CD4-positive, alpha-beta T cell treated with Interleukin-21 for 1 hour (primary cell): ENCODE measurements at places on chromosomes 2 and 18.

DNA sequence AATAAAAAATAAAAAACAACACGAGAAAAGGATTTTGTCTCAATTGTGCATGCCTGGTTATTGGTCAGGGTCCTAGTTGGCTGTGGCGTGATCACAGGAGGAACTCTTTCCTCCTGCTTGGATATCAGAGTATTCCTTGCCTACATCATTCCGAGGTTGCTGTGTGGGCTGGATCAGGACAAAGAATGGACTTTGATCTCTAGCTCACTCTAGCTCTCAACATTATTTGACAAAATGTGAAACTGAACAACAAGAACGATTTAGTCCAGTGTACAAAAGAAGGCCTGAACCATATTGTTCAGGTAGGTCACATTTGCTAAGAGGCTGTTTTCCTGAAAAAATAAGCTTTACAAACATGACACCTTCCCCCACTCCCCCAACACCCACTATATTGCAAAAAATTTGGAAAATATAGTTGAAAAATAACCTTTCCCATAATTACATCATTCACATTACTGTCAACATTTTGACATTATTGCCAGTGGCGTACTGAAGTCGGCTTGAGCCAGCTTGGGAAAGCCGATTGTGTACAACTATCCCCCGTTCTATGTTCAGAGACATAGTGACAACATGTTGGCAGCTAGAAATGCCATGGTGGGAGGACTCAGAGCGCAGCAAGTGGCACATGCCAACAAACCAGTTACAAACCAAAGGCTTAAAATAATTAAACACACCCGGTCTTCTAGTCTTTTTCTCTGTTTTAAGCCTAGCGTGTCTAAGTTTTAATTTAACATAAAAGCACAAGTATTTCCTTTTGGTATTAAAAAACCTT, 179.0 kb downstream of the LPIN1 start:
- DNase-seq = no peak

- no peak for DNase-seq
Observed at GRCh38 chr2:235511187-235511661, 17.4 kb downstream of the AGAP1 start.

DNA sequence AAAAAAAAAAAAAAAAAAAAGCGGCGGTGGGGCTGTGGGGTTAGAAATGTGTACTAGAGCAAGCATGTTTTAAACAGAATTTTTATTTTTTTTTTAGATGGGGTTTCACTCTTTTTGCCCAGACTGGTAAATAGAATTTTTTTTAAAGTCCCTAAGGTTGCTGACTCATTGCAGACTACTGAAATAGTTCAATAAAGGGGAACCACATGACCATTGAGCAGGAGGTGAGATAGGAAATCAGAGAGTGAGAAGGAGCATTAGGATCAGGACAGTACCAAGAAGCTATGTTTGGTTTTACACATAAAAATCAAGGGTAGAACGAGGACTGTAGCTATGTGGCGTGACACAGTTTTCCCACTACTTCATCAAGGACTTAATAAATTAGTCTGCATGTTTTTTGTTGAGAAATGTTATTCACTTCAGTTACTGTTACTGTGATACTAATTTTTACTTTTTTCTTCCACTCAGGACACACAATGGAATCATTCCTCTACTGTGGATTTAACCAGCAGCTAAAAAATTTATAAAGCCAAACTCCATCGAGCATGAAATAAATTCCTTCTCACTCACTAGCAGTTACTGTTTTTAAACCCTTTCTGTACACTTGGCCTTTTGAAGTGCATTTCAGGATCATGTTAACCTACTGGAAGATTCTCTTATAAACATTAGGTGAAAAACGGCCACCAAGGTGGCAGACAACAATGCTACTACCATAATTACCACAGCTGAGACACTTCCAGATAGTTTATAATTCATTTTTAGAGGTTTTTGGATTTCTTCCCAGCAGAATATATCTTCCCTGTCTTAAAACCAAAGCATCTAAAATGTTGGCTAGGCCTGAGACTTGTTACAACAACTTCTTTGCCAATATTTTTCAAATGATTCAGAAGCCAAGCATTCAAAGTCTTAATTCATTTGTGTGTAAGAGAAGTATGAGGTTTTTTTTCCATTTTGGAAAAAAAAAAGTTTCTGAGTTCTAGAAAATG, 33.2 kb downstream of the LAMA1 start:
- no peak for DNase-seq

- no peak for DNase-seq
Observed at GRCh38 chr2:2717406-2717805, 386.3 kb upstream of the MYT1L start.

DNA sequence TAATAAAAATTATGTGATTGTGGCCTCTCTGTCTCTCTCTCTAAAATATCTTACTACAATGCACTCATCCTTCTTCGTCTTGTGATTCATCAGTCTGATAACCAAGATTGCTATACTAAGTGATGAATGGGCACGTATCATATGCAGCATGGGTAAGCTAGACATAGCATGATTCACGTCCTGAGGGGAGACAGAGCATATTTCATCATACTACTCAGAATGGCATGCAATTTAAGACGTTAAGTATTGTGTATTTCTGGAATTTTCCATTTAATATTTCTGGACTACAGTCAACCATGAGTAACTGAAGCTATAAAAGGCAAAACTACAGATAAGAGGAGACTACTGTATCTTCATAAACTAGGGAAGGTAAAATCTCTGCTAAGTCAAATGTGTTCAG, 97.0 kb upstream of the CD226 start:
- DNase-seq = no peak

- no peak for DNase-seq
Observed at GRCh38 chr2:31420936-31421335, 6.4 kb upstream of the XDH start.

DNA sequence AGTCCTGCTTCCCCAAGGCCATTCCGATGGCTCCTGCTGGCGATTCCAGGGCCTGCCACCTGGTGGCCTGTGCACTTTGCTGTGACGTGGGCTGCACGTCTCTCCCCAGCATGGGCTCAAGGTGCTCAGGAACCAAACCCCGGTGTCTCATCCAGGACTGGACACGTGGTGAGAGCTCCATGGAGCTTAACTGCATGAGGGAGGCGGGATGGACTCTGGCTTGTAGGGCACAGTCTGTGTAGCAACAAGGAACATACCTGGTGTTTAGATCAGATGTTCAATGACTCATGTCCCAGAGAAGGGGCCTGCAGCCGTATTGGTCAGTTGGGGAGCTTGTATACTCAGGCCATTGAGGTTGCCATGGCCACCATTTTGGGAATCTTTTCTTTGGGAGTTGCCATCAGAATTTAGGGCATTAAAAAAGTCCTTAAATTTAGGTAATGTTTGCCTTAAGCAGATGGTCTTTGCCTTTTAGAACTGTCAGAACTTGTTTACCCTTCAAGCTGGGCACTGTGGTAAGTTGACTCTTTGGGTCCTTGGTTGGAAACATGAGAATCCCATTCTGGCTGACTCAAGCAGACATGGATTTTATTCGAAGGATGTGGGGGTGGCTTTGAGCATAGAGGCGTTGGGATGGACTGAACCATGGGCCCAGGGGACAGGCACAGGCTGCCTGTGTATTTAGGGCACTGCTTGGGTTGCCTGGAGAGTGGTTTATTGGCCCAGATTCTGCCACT, 21.0 kb downstream of the AGAP1 start:
- no peak for DNase-seq

- no peak for DNase-seq
Observed at GRCh38 chr18:13112982-13113381, 105.6 kb upstream of the LDLRAD4 start.

DNA sequence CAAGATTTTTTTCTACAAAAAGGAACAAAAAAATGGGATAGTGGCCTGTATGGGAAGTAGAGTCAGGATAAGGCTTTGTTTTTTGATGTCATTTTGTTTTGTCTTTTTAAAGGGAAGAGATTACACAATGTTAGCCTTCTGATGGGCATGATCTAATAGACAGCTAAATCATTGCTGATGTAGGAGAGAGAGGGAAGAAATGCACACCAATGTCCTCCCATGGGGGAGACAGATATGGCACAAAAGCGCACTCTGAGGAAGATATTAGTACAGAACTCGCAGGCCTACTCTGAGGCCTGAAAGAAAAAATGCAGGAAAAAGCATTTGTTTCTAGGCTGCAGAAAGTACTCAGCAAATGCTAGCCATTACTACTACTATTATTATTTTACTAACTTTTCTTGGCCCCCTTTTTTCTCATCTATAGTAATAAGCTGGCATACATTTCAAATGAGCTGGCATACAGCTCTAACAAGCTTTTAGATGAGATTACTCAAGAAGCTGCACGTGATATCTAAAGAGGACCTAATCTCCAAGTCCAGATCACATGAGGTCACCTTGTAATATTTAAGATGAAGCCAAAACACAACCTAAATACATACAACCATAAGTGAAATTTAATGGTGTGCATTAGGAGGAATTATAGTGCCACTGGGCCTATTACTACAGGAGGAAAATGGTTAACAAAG, 269.4 kb upstream of the TANK start:
- no peak for DNase-seq

DNA sequence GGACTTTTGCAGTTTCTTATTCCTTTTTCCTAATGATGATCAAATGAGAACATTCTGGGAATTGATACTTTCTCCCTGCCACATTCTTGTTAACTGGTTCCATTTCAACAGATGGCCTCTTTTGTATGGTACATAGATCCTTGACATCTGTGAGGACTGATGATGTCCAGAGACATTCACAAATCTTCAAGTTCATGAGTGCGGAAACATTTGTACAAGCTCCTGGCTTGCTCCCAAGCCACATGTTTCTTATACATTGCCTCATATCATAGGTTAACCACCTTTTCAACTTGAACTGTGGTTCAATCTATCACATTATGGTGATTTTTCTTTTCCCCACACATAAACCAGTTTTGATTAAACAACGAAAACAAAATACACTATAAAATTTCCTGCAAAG, 267.3 kb downstream of the CLIP4 start:
- DNase-seq = no peak

GRCh38 chr2:38661306-38661705, 4.6 kb upstream of the GALM start:
- DNase-seq = no peak

DNA sequence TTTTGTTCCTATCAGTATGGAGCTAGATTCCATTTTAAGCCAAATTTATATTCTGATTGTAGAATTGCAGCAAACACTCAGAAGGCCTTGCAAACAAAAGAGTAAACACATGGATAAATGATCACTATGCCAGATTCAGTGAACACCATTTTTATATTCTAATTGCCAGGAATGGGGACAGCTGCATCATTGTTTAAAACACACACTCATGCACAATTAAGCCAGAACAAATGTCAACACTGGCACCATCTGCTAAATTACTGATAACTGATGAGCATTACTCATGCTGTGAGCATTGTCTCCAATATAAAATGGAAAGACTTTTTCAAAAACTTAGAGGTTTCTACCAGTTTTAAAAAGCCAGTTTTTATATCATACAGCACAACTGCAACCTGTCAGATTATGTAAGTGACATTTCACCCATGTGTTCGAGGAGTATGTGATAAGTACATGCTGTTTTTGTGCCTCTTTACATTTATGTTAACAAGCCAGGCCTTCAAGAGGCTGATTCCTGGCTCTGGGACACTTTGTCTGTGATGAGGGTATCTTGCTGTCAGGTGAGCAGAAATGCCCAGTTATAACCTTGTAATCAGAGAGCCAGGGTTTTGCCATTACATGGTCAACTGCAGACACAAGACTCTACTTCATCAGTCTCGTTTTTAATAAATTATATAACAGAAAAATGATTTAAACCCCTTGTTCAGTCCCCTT, 4.4 kb upstream of the ST8SIA5 start:
- no peak for DNase-seq

GRCh38 chr18:73613706-73614340, 533.8 kb downstream of the FBXO15 start:
- DNase-seq = no peak

GRCh38 chr2:71697106-71698004, 244.0 kb downstream of the DYSF start:
- DNase-seq = no peak

GRCh38 chr2:98445177-98445682, 572 bp downstream of the INPP4A start:
- no peak for DNase-seq

GRCh38 chr2:100303744-100304143, 18.6 kb downstream of the LONRF2 start:
- DNase-seq = no peak

DNA sequence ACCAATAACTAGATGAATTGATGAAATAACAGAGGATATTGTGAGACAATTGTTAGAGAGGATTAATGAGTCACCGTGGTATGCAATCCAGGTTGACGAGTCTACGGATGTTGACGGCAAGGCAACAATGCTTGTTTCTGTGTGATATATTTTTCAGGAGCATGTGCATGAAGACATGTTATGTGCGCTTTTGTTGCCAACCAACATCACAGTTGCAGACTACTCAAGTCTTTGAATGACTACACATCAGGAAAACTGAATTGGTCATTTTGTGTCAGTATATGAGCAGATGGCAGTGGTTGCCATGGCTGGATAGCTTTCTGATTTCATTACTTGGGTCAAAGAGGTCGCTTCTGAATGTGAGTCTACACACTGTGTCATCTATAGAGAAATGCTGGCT, 96.8 kb upstream of the CRACDL start:
- DNase-seq = no peak

GRCh38 chr2:16647992-16648617, 17.5 kb downstream of the CYRIA start:
- no peak for DNase-seq

GRCh38 chr18:13007248-13007560, 16.0 kb downstream of the CEP192 start:
- DNase-seq = no peak

GRCh38 chr18:62715759-62716615, 646 bp downstream of the PHLPP1 start:
- DNase-seq = peak; percentile 64

DNA sequence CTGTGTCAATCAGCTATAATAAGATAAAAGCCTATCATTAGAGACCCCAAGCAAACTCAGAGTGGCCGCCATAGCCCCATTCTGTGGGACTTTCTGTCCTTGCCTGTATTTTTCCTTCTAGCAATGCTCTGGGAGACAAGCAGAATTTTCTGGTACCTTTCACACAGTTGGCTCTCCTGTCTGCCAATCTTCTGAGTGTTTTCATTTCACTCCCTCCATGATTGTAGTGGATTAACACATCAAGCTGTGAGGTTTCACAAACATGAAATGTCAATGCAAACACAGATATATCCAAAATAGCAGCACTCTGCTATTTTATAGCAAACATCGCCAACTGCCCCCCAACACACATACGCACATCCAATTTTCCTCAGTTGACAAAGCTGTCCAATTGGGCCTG, 64.9 kb downstream of the C1D start:
- no peak for DNase-seq

- no peak for DNase-seq
Observed at GRCh38 chr2:47388888-47389287, 14.1 kb upstream of the MSH2 start.

- DNase-seq = no peak
Observed at GRCh38 chr2:135169900-135170753, 118.0 kb downstream of the RAB3GAP1 start.

- peak; percentile 10 for DNase-seq
Observed at GRCh38 chr2:135931776-135932443, 53.5 kb downstream of the DARS1 start.
